ENCODE measurements at places on chromosomes 12 and 14.

DNA sequence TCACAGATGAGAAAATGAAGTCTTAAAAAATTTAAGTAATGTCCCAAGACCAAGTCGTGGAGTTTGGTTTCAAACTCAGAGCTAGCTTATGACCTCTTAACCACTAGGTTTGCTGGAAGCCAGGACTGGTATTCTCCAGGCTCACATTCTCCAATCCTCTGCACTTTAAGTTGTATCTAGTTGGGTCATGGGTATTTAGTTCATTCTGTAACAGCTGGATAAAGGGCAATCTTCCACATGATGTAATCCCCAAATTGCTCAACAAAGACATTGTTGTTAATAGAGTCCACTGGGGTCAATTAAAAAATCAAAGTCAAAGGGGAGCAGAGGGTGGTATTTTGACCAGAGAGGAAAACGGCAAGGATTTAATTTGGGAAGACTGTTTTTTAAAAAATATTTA is 17.8 kb upstream of the GAS2L3 start:
- DNase-seq, result no peak

DNA sequence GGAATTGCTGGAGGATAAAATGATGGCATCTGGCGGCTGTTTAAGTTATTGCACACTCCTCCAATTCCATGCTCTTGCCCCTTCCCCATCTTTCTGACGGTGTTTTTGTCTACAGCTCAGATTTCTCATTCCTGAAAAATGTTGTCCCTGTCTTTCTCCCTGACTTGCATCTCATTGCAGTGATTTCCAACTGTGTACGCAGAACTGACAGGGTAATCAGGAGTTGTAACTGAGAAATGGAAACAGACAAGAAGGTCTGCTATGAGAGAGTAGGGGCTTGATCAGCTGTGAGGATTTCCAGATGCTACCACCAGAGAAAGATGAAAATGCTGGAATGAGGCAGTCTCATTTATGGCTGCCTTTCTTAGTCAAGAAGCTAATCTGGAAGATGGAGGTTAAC is 1.3 kb downstream of the ERP27 start:
- DNase-seq, result no peak

GRCh38 chr12:52900896-52901714 is 3.8 kb downstream of the KRT8 start:
- DNase-seq, result no peak

GRCh38 chr12:103673487-103673886 is 86.4 kb downstream of the STAB2 start:
- DNase-seq, result no peak

Measured in stimulated activated CD4-positive, alpha-beta T cell treated with anti-CD3 and anti-CD28 coated beads, Interleukin-4, amount 100 ng/mL, for 48 hours (primary cell).